Heart left ventricle (tissue), 16 donors: ENCODE measurements at places on chromosomes 11 and 22. TPM values are rescaled to one million over a fixed set of nuclear protein-coding genes. Genes with fewer than 3 reads are reported as not detected.
A peak's percentile ranks its signal among the peaks of the same experiment; 100 is the strongest.

DNA sequence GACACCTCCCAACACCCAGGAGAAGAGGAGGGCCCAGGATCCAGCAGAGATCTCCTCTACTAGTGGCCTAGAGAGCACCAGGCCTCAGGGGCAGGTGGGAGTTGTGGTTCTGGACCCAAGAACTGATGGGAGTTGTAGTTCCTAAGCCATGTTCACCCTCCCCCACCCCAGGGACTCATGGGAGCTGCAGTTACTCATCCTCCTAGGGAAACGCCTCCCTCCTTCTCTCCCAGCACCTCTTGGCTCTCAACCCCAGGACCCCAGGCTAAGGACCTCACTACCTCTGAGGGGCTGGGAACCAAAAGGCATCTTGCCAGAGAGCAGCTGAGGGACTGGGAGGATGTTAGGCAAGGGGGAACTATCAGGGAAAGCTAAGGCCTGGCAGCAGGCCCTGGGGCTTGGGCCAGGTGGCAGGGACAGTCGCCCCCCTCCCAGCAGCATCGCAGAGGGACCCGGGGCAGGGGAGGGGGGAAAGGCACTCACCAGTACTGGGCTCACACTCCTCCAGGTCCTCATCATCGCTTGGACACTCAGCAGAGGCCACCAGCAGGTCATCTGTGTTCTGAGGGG lies 28.9 kb downstream of the SLC22A12 start:
- DNase-seq, result no peak

GRCh38 chr11:59767225-59767611 lies 12.0 kb downstream of the STX3 start:
- no peak for DNase-seq

DNA sequence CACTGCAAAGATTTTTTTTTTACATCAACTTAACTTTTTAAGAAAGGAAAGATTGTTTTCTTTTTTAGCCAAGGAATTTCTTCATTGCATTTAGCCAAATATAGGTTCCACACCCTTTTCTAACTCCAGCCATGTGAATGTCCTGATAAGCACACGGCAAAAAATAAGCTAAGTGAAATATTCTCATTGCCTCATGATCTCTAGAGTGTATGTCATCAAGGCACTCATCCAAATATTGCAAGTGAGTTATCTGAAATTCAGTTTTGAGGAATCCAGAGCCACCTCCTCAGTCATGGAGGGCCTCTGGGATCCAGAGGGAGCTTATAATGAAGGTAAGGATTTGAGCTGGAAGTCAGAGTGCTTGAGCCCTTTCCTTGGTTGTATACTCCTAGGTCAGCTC lies 80.0 kb downstream of the BLID start:
- DNase-seq, result no peak

DNA sequence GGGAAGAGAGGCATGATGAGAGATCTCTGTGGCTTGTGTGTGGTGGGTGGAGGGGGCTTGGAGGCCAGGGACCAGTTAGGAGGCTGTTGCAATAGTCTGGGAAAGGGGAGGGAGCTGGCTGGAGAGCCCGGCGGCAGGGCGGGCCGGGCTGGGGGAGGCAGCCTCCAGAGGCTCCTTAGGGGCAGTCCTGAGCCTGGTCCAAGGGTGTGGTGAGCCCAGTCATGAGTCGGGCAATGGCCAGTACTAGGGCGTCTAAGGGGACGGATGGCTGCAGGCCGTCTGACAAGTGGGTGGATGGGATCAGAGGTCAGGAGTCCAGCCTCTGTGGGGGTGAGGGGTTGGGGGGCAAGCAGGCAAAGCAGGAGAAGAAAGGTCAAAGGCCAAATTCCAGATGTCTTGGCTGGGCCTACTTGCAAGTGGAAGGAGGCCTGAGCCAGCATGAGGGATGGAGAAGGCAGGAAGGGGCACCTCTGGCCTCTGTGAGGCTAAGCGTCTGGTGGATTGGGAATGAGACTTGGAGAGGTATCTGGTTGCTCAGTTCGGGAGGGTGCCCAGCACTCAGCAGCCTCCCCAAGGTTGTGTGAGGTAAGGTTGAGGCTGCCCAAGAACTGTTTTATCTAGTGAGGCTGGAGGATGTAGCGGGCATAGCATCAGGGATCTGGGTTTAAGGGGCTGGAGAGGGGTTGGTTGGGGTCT lies 6.0 kb upstream of the CD248 start:
- DNase-seq, result peak; percentile 84

DNA sequence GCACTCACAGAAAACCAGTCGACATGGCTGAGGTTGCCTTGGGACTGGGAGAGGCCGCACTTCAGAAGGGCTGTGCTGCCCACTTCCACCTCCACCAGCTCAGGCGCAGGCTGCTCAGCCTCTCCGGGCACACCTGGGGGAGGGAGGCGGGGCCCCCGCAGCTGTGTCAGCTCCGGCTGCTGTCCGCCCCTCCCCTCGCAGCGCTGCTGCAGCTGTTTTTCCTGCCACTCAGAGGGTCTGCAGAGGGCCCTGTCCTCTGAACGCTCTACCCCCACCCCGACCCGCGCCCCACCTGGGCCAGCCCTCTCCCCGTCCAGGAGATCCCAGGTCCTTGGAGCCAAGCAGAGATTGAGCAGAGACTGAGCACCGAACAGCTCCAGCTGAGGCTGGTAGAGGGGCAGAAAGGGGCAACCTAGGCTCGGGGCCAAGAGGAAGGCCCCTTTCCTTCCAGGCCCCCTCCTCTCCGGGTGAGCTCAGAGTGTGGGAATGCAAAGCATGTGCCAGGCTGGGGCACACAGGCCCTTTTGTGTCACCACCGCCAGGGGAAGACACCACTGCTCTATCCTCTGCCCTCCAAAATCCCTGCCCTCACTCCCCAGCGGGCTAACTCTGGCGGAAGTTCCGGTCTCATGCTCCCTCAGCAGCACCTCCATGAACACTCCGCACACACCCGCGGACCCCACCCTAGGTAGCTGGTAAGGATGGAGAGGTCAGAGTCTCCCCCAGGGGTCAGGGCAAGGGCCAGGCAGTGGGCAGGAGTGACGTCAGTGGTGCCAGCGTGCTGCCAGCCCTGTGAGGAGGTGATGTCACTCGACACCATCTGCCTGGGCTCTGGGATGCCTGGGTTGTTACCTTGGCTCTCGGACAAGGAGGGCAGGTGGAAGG lies 1.6 kb downstream of the MCAM start:
- DNase-seq, result peak; percentile 62

GRCh38 chr11:122395282-122395681 lies 260.2 kb upstream of the UBASH3B start:
- no peak for DNase-seq

- DNase-seq, result no peak
Observed at GRCh38 chr11:83312430-83312829, 26.3 kb upstream of the CCDC90B start.

GRCh38 chr11:134660416-134660815 lies 248.4 kb upstream of the B3GAT1 start:
- no peak for DNase-seq

GRCh38 chr11:117641008-117641915 lies 155.8 kb downstream of the DSCAML1 start:
- no peak for DNase-seq

DNA sequence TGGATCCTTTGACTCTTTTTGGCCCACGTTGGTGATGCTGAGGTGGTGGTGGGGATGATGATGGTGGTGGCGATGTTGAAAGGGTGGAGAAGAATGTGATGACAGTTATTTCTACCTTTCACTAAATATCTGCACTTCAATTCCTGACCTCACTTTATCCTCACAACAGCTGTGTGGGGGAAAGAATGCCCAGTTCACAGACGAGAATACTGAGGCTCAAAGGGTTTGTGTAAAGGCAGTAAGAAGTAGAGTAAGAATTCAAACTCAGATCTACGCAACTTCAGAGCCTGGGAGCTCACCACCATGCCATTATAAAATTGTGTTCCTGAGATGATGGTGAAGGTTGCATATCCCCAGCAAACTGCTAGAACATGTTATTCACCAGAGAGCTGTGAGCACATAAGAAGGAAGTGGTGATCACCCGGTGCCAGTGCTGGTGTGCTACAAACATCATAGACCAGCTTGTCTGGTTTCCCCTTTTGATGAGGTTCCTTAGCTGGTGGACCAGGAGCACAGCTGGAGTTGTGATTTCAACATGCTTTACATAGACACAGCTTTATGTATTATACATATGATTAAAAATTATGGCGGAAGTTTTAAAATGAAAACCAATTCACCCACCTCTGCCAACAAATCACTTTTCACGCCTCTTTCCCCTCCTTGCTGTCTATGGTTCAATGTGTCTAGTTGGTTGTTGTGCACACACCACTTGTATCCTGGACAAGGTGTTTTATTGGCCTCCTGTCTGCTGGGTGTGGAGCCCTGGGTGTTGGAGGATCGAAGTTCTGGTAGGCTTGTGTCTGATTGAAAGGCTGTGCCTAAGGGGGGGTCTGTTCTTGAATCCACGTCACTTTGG lies 6.2 kb downstream of the ST14 start:
- peak; percentile 39 for DNase-seq

GRCh38 chr11:108734956-108735559 lies 70.2 kb downstream of the DDX10 start:
- DNase-seq, result no peak

- DNase-seq, result no peak
Observed at GRCh38 chr11:40688369-40688768, 771.1 kb downstream of the LRRC4C start.

DNA sequence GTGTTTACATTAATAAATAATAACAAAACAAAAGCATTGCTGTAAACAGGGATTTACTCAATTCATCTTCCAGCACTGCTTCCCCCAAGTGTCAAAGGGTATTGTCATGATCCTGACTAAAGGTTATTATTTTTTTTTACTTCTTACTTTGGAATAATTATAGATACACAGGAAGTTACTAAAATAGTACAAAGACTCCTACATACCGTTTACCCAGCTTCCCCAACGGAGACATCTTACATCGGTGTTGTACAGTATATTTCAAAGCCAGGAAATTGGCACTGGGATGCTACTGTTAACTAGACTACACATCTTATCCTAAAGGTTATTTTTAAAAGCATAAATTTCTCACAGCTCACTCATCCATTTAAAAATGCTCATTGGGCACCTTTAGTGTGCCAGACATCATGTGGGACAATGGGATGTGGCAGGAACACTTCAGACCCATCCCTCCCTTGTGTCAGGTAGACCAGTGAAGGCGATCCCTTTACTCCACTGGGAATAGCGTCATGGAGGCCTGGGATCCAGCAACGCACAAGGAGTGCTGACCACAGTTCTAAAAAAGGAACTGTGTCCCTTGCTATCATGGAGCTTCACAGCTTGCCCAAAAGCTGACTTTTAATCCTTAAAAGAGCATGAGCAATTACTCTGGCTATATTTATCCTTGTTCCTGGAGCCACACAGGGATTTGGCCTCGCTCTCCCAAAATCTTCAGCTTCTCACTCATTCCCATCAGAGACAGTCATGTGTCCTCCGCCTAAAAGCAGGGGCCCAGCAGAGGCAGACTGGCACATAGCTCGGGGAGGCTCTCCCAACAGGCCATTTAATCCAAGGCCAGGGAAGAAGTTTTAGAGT lies 3.1 kb upstream of the IRAG1 start:
- DNase-seq, result no peak

DNA sequence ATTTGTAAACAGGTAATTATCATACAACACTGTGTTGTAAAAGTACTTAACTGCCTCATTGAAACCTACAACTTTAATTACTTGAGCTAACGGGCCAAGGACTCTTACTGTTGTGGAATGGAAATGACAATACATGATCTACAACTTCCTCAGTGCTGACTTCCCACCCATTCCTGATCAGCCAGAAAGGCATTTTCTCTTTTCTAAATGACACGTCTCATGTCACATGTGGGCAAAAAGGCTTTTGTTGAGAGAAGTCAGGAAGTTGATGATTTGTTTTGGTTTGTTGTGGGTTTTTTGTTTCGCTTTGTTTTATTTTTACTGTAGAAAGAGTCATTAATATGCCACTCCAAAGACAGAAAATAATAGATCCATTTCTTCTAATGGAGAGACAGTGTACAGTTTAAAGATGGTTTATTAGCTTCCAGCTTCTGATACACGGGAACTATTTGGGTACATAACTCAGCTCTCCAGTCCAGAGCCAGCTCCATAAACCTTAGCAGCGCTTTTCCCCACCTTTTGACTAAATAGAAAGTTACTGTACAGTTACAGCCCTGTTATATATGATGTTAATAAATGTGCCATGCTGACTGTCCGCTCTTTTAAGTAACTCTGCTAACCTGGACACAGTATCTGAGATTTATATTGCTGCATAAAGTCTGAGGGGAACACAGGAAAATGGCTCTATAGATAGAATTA lies 509.4 kb upstream of the API5 start:
- DNase-seq, result no peak

Gene GLYAT
- total RNA-seq, result not detected

Gene MCAM
- total RNA-seq, result 127 TPM

Gene NXPE4
- not detected for total RNA-seq

Gene DUSP8
- 17.1 TPM for total RNA-seq

Gene C1QTNF5
- 17.2 TPM for total RNA-seq

Gene OR51I1
- total RNA-seq, result not detected

Gene RRM1
- total RNA-seq, result 25.9 TPM
